ENCODE measurements at places on chromosomes 4 and X. TPM values are rescaled to one million over a fixed set of nuclear protein-coding genes. Genes with fewer than 3 reads are reported as not detected.
A peak's percentile ranks its signal among the peaks of the same experiment; 100 is the strongest.

Gene CEP44
- total RNA-seq: 16.1 TPM

Gene DGKK
- total RNA-seq: 1.2 TPM

Gene CCNB3
- total RNA-seq: 0.75 TPM

Gene DRD5
- 0.13 TPM for total RNA-seq

Gene MSX1
- 5.0 TPM for total RNA-seq

- no peak for DNase-seq
These were observed 11.1 kb downstream of the DRP2 start for GRCh38 chrX:101230636-101231035.

DNA sequence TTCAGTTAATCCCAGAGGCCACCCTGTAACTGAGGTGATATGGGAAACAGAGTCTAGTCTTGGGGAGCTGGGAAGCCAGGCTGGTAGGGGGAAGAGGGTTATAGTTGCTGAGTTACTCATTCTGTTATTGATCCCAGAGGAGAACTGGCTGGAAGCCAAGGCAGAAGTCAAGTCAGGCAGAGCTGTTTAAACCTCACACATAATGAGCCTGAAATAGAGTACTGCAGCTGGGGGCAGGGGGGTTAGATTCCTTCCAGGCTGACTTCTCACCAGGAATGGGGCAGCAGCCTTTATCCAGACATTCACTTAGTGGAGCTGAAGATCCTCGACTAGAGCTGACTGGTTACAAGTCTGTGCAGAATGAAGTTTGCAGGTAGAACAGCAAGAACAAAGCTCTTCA, 144.9 kb downstream of the C4orf33 start:
- no peak for DNase-seq

DNA sequence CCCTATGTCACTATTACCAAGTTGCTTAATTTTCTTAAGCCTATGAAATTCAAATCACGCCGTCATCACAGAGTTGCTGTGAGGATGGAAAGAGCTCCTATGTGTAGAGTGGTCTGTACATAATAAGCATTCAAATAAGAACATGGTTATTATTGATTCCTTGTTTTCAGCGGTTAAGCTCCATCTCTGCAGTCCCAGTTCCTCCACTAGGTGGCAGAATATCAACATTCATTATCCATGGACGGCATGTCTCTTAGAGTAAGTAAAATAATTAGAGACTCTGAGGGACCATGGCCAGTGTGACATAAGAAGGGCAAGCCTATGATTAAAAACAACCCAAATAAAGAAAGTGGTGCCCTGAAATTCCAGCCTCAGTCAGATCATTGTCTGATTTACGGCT, 132.5 kb upstream of the NHS start:
- peak; percentile 47 for DNase-seq

DNA sequence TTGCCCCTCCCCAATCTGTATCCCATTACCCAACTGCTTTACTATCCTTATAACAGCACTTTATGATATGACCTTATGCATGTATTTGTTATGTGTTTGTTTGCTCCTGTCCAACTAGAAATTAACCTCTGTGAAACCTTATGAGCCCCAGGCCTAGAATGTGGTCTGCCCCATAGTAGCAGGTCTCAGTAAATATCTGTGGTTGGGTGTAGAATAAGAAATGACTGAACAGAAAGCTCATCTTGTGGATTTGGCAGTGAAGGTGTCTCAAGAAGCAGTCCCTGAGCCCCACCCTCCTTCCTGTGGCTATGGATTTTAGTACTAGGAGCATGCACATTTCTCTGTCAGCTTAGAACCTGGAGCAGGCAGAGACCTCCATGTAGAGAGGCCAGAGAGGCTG, 229.0 kb upstream of the LCORL start:
- DNase-seq: no peak

DNA sequence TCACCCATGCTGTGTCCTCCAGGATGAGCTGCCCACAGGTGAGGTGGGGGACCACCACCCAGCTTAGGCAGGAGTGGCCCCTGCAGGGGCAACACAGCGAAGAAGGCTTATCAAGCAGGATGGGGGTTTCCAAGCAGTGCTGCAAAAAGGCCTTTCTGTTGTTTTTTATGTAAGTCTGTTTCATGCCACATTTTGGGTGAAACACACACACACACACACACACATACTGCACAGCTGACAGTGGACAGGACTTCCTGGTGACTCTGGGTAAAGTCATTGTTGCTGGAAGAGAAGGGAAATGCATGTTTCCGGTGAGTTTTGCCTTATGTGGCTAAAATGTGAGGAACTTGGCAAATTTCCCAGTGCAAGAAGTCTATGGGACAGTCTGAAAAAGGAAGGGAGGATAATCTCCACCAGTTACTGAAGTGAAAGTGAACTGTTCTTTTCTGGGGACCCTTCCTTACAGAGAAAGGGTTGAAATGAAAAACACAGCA, 119.2 kb downstream of the IRF2 start:
- DNase-seq: no peak

DNA sequence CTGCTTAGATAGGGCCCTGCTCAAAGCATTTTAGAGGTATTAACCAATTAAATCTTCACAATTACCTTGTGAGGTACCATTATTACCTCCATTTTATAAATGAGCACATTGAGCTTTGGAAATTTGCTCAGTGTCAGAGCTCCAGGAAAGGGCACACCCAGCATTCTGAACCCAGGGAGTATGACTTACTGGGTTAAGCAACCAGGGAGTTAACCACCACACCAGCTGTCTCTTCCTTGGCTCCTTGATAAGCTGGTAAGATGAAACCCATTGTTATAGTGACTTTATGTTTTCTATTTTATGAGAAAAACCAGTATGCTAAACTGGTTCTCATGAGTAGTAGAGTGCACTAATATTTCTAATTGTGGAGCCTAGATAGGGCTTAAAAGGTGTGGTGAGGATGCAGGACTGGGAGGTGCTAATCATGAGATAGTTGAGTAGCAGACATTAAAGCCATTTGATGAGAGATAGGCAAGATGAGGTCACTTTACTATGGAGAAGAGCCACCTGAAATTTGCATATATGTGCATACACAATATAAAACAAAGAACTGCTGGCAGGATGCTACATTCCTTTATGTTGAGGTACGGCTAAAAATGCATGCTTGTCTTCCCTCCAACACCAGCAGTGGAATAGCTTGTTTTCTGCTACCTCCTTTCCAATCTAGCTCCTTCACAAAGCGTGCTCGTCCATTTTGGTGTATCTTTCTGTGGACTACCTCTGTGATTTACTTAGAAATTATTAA, 556.1 kb downstream of the SPRY1 start:
- DNase-seq: no peak

DNA sequence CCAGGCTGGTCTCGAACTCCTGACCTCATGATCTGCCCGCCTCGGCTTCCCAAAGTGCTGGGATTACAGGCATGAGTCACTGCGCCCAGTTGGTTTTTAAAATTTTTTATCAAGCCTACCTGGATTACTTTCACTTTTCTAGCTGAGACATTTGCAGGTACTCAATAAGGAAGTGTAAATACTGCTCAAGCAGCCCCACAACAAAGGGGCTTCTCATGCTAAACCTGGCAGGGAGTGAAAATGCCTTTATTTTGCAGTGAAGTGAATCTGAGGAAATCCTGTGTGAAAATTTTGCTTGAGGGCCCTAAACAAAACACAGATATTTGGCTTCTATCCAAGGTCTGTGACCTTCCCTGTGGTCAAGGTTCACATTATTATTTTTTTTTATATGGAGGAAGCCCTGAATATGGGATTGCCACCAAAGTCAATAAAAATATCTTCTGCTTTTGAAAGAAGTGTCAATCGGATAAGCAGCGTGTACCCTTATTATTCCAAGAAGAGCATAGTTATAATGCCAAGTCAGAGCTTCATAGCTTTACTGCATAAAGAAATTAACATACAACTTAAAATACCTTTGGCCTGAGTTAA, 481.0 kb downstream of the SH2D1A start:
- DNase-seq: no peak

- DNase-seq: peak; percentile 11
These were observed 14.3 kb upstream of the PNPLA4 start for GRCh38 chrX:7941390-7942042.

Measured in progenitor cell of endocrine pancreas (in vitro differentiated cells).